Brain (organoid and tissue), 16 donors: ENCODE measurements at places on chromosomes 3 and 15.

DNA sequence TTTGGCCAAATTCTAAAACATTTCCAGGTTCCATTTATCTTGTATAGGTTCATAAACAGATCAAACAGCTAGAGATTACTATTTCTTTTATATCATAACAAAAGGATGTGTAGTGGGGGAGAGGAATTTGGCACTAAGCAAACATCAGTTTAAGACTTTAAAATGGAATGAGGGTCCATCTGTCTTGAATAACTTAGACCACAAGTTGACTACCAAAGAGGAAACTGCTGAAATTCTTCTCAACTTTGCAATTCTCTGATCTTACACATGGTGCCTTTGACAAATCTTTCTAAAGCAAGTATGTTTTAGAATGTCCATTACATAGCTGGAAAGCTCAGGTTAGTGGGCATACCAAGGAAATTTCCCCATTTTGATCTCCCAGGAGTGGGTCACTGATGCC is 140.5 kb upstream of the ADAMTS9 start:
- peak; percentile 66 for DNase-seq

- DNase-seq: no peak
Measured at GRCh38 chr3:124862006-124862405, 25.2 kb downstream of the ITGB5 start.

DNA sequence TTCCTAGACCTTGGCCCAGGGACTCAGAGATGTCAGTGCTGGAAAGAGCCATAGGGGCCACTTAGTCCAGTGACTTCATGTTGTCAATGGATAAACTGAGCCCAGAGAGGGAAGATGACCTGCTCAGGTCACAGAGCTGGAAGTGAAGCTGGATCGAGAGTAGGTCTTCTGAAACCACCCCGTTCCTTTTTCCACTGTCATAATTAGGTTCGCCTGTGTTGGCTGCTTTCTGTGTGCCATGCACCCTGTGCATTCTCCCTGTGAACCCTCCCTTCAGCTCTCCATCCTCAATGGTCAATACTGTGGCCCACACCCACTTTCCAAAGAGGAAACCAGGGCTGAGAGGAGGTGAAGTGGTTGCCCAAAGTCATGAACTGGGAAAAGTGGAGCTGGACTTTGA is 74.8 kb downstream of the CCR1 start:
- DNase-seq: no peak

DNA sequence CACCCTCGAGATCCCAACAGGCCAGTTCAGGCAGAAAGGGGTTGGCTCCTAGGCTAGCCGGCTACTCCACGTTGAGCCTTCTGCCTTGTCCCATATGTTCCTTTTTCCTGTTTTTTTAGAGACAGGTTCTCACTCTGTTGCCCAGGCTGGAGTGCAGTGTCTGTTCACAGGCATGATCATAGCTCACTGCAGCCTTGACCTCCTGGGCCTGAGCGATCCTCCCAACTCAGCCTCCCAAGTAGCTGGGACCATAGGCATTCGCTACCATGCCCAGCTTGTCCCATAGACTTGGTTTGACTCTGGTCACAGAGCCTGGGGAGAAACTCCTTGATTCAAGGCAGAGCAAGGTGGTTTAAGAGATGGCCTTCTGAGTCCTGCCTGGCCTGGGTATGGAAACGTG is 32.3 kb downstream of the ZNF710 start:
- no peak for DNase-seq

GRCh38 chr3:66603151-66603611 is 102.4 kb upstream of the LRIG1 start:
- no peak for DNase-seq
